Activated CD8-positive, alpha-beta T cell treated with anti-CD3 and anti-CD28 coated beads for 36 hours (primary cell): ENCODE measurements at places on chromosomes 5 and 9.
A peak's percentile ranks its signal among the peaks of the same experiment; 100 is the strongest.

DNA sequence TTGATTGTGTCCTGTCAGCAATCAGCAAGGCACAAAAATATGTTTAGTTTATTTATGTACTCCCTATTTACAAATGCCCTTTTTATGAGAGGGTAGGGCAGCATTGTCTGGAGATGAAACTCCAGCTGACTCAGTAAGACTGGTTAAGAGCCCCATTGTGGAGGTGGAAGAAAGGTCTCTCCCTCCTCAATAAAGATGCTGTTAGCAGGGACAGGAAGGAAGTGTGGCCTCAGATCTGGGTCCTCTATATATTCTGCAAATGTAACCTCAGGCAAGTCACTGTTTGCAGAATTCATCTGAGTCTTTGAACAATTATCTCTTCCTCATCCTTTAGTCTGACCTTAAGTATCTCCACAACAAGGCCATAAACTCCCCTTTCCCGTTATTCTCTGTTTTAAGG lies 48.3 kb upstream of the TRAF1 start:
- DNase-seq = no peak

DNA sequence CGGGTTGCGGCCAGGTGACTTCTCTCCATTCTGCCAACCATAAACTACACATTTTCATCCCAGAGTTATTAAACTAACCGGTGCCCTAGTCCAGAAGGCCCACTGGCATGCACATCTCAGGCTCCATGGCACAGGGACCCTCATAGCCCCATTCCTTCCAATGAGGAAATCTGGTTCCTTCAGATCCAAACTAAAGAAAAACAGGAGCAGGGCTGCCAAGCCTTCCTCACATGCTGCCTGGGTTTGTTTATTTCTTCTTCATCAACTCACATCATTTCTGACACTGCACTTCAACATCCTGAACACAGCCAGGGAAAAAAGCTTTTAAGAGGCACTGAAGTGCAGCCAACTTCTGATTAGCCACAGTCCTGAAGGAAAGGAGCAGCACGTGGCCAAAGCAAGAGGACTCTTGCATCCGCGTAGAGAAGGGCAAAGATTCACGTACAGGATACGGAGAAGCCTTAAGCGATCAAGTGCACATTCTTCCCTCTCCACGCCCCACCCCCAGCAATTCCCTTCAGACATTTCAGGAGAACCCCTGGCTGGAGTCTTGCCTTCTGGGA lies 22.5 kb downstream of the LHFPL2 start:
- DNase-seq = no peak

DNA sequence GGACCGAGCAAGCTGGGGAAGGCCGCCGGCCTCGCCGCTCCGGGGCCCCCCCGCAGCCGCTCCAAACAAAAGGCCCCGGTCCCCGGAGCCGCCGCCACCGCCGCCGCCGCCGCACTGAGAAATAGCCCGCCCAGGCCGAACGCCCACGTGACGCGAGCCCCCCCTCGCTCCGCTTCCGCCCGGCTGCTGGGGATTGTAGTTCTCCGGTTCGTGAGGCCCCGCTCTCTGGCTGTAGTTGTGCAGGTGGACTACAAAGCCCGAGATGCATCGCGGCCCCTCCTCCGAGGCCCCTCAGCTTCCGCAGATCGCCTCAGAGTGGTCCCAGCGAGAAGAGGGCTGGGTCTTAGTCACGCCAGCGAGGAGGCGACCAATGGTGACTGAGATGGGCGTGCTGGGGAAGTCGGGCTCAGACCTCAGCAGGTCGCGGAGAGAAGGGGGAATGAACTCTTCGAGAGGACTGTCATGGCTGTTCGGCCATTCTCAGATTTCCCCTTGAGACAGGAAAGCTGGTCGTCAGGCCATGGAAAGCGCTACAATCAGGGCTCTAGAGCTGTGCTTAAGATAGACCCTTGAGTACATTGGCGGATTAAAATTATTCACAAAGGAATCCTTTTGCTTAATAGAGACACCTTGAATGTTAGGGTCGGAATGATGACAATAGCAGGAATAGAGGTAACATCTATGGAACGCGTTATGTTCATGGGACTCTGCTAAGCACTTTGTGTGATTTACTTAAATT lies 489 bp upstream of the PANK3 start:
- DNase-seq = peak; percentile 99

DNA sequence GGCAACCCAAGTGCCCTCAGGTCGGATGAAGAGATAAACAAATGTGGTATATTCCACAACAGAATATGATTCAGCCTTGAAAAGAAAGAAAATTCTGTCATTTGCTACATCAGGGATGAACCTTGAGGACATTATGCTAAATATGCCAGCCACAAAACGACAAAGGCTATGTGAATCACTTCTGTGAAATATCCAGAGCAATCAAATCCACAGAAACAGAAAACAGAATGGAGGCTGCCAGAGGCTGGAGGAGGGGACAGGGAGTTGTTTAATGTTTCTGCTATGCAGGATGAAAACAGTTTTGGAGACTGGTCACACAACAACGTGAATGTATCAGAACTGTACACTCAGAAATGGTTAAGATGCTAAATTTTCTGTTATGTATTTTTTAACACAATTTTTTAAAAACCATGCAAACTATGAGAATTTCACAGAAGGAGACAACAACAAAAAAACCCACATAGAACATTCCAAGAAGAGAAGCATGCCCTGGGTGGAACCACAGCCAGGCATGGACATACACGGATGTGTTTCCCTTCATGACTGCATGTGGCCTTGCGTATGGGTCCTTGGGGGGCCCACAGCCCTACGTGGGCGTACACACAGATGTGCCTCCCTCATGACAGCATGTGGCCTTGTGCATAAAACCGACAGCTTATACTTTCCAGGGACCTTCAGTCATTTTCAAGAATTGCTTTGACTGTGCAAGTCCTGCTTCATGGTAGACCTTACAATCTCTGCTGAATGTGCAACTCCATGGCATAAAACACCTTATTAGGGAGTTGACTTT lies 146.7 kb downstream of the ROR2 start:
- no peak for DNase-seq

DNA sequence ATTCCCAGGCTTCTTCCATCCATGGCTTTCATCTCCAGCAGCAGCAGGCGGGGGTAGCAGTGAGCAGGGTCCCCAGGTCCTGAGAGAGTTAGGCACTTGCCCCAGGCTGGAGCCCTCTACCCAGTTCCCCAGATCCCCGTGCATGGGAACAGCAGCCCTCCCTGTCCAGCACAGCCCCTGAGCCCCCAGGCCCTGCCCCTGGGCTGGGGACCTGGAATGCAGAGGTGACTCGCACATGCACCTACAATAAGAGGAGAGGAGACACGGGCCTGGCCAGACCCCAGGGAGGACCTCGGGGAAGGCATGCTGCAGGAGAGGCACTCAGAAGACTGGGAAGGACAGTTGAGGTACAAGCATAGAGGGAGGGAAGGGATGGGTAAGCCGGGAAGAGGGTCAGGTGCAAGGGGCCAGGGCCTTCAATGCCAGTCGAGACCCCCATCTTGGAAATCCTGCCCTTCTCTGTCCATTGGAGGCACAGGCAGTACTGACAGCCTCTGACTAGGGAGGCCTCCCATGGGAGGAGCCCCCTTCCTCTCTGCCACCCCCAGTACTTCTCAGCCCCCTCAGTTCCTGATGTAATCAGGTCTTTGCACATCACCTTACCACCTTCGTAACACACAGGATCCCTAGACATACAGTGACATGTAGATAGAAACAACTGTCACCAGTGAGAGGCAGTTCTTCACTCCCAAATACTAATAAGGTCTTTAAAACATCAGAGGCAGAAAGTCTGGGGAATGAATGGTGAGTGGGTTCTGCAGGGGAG lies 135.3 kb upstream of the LMX1B start:
- DNase-seq = no peak

GRCh38 chr5:139245637-139246339 lies 47.6 kb upstream of the SIL1 start:
- DNase-seq = no peak

- DNase-seq = no peak
These were observed 99.3 kb downstream of the KLF4 start for GRCh38 chr9:107390279-107390678.

DNA sequence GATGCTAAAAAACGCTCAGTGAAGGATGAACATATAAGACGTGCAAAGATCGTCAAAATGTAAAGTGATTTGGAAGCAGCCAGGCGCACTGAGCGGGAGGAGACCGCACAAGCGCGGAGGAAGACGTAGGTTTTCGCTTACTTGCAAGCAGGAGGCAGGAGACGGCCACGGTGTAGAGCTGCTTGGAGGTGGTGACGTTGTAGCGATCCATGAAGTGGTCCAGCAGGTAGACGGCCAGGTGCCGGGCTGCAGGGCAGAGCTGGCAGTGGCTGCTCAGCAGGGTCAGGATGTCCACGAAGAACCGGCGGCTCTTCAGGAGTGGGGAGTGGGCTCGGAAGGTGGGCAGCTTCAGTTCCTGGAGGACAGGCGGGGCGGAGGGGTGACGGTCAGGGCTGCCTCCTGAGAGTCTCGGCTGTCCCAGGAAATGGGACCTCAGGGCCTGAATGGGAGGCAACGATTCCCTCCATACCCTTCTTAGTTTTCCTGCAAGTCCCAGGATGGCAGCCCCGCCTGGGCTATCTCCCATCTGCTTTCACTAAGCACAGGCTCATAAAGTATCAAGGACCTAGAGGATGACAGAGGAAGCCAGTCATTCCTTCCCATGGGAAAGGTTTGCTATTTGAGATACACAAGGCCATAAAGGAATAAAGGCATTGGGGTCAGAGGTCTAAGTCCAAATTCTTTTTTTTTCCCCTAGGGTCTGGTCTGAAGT lies 31.8 kb downstream of the CCNJL start:
- no peak for DNase-seq

GRCh38 chr5:132822650-132823480 lies 7.6 kb downstream of the SHROOM1 start:
- DNase-seq = peak; percentile 33

DNA sequence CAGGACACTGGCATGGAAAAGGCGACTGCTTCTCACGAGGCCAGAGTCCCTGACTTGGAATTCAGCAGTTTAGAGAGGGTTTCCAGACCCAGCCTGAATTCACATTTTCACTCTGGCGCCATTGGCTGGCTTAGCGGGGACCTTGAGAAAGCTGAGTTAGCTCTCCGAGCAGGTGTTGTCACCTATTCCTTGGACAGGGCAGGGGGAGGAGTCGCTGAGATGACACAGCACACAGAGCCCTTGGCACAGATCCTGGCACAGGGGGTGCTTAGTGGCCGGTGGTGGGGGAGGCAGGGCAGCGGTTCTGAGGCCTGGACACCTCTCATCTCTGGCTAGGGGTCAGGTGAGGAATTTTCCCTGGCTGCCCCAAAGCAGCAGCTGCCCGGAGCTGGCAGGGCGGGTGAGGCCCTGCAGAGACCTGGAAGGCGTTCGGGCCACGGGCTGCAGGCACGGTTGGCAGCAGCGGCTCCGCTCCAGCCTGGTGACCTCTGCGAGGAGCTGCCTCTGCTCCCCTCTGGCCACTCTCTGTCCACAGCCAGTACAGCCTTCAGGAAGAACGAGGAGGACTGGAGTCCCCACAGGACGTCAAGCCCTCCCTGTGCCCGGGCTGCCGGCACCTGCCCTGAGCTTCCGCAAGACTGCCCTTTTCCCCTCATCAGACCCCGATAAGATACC lies 72.4 kb upstream of the RAPGEF1 start:
- DNase-seq = no peak

- DNase-seq = no peak
These were observed 27.0 kb downstream of the MAT2B start for GRCh38 chr5:163532171-163533084.

GRCh38 chr5:148626081-148626613 lies 28.2 kb downstream of the HTR4 start:
- DNase-seq = no peak

GRCh38 chr5:135662061-135662481 lies 83.3 kb upstream of the CXCL14 start:
- DNase-seq = no peak

GRCh38 chr9:117787746-117788145 lies 83.5 kb downstream of the TLR4 start:
- no peak for DNase-seq

DNA sequence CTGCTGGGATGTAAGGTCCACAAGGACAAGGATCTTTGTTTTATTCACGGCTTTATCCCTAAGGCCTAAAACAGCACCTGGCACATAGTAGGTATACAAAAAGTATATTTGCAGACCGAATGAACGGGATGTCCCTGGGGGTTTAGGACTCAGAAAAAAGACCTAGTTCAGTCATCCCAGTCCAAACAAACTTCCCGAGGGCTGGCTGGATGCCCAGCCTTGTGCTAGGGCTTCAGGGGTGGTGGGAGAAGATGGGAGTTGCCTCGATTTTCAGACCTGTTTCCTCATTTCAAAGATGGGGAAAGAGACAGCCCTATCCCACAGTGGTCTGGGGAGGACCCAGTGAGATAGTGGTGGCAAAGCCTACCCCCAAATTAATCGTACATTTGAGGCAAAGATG lies 3.0 kb upstream of the PROB1 start:
- DNase-seq = no peak

- DNase-seq = no peak
These were observed 88.0 kb downstream of the PPARGC1B start for GRCh38 chr5:149818116-149818515.

- DNase-seq = no peak
These were observed 250.9 kb downstream of the ADGRV1 start for GRCh38 chr5:90809311-90810056.

DNA sequence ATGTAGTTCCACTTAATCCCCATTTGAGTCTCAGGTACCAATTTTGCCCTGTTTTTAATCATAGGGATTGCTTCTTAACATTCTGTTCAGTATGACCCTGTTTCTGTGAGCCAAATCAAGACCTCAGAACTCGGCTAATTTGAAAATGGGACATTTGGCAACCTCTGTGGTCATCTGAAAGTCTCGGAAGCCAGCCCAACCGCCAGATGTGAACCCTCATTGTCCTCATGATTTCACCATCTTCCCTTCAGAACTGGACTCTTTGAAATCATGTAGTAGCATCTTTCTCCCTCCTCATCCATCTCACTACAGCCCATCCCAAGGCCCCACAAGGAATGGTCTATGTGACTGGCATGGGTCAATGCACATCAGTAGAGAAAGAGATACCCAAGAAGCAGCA lies 88.9 kb downstream of the S1PR3 start:
- no peak for DNase-seq
